Activated naive CD4-positive, alpha-beta T cell treated with anti-CD3 and anti-CD28 coated beads for 36 hours (primary cell): ENCODE measurements at places on chromosomes 1 and 21. TPM values are rescaled to one million over a fixed set of nuclear protein-coding genes. Genes with fewer than 3 reads are reported as not detected.

GRCh38 chr21:42362700-42363099 is 3.6 kb downstream of the TFF1 start:
- DNase-seq: no peak

DNA sequence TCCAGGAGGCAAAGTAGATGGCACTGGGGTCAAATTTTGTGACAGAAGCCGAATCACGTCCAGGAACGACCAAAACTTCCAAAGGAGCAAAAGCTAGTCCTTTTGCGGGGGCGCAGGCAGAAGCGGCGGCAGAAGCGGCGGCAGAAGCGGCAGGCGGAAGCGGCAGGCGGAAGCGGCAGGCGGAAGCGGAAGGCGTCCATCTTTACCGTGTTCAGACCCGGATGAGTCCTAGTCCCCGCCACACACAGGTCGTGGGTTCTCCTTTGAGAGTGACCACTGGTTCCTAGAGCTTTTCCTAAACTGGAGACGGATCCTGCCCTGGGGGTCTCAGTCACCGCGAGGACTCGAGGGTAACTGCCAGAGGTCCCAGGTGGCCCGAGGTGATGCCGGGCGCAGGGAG is 53.6 kb downstream of the POFUT2 start:
- DNase-seq: no peak

GRCh38 chr21:30044447-30045064 is 104.8 kb upstream of the GRIK1 start:
- no peak for DNase-seq

KRTAP6-3 gene
- not detected for total RNA-seq

- no peak for DNase-seq
Measured at GRCh38 chr1:7294636-7295035, 476.5 kb upstream of the VAMP3 start.

KRTAP21-1 gene
- total RNA-seq: not detected

- DNase-seq: no peak
Measured at GRCh38 chr1:85984636-85985035, 171.9 kb downstream of the COL24A1 start.

- no peak for DNase-seq
Measured at GRCh38 chr1:154962156-154962749, 671 bp upstream of the PYGO2 start.

- peak; percentile 89 for DNase-seq
Measured at GRCh38 chr1:55140546-55140983, 74.6 kb downstream of the USP24 start.

DNA sequence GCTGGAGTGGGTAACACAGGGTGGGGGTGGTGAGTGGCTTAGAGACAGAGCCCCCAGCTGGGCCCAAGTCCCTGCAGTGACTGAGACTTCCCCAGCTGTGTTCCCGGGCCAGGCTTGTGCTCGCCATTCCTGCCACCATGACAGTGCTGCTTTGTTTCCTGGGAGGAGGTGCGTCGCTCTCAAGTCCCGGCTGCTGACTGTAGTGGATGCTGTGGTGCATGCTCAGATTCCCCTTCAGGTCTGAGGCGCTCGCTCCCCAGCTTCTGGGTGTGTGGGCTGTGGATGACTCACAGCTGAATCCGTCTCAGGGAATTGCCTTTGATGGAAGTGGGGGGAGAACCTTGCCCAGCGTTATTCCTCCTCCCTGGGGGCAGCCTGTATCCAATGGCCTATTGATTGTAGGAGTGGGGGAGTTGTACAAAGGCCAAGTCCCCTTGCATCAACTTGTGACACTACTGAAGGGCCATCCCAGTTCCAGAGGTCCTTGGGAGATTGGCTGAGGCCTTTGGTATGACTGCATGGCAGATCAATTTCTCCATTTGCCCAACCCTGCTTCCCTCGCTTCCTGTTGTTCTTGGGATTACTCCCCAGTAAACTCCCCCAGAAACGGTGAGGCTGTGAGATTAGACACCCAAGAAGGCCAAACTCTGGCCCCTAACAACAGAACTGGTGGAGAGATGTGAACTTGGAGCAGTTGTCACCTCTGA is 17.8 kb upstream of the POU3F1 start:
- DNase-seq: no peak

LCA5L gene
- not detected for total RNA-seq

LDLRAD1 gene
- not detected for total RNA-seq

RALGPS2 gene
- total RNA-seq: 2.8 TPM

GRCh38 chr1:203186446-203187303 is at the start of gene CHI3L1:
CHI3L1 (minus strand) TSS chr1:203186704; CDS start chr1:203186623, 81 bp downstream.
- no peak for DNase-seq

SLC44A5 gene
- 0.74 TPM for total RNA-seq

MCOLN2 gene
- 8.4 TPM for total RNA-seq

- DNase-seq: no peak
Measured at GRCh38 chr21:25506261-25506660, 101.0 kb downstream of the MRPL39 start.

DNA sequence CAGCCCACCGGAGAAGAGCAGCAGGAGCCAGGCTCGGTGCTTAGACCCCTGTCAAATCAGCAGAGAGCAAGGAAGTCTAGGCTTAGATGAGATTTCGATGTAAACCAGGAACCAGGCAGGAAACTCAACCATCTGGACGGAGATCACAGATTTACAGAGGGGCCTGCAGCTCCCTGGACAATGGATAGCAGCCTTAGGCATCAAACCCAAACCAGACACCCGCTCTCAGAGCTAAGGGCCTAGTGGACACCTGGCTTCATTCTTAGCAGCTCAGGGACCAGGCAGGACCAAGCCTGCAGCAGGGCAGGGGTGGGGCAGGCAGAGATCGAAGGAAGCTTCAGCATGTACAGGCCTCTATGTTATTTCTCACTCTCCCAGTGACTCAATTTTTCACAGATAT is 127.8 kb upstream of the FMN2 start:
- DNase-seq: no peak

- DNase-seq: no peak
Measured at GRCh38 chr1:183444243-183444642, 26.1 kb upstream of the NMNAT2 start.

DNA sequence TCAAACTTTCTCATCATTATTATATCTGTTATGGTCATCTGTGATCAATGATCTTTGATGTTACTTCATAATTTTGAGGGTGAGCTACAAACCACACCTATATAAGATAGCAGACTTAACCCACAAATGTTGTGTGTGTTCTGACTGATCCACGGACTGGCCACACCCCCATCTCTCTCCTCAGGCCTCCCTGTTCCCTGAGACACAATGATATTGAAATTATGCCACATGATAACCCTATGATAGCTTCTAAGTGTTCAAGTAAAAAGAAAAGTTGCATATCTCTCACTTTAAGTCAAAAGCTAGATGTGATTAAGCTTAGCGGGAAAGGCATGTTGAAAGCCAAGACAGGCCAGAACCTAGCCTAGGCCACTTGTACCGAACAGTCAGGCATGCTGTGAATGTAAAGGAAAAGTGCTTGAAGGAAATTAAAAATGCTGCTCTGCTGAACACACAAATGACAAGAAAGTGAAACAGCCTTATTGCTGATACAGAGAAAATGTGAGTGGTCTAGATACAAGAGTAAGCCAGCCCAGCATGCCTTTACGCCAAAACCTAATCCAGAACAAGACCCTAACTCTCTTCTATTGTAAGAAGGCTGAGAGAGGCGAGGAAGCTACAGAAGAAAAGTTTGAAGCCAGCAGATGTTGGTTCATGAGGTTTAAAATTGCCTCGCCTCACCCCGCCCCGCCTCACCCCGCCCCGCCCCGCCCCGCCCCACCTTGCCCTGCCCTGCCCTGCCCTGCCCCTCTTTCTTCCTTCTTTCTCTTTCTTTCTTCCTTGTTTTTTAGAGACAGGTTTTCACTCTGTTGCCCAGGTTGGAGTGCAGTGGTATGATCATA is 16.5 kb downstream of the CTSS start:
- DNase-seq: no peak

GRCh38 chr1:160674415-160674814 is 27.6 kb upstream of the SLAMF1 start:
- peak; percentile 45 for DNase-seq

TNFRSF4 gene
- total RNA-seq: 107 TPM

TAF5L gene
- 10.3 TPM for total RNA-seq

NCF2 gene
- 14.3 TPM for total RNA-seq

- no peak for DNase-seq
Measured at GRCh38 chr1:201307231-201307630, 23.9 kb downstream of the PKP1 start.

ANKRD45 gene
- total RNA-seq: not detected

- DNase-seq: no peak
Measured at GRCh38 chr1:207904391-207904790, 6.5 kb downstream of the CD34 start.

DNA sequence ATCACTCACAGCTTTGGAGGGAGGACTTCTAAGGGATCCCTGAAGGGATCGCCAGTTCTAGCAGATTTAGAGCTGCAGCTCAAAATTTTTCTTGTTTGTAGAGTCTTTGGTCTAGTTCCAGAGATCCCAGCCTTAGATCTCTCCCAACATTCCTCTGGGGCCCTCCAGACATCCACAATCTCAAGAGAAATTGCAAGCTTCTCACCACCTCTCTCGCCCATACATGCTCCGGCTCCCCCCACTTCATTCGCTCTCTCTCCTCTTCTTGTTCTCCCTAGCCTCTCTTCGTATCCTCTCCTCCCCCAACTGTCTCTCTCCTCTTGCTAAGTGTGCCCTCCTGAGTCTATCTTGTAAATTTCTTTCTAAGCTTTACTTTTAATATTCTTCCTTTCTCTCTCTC is 15.1 kb upstream of the TUT4 start:
- no peak for DNase-seq

- no peak for DNase-seq
Measured at GRCh38 chr1:4650481-4650880, 3.9 kb upstream of the AJAP1 start.

- DNase-seq: no peak
Measured at GRCh38 chr1:89763649-89763986, 57.2 kb upstream of the LRRC8D start.

PPM1J gene
- total RNA-seq: 1.0 TPM

GRCh38 chr21:31397515-31397926 is 53.5 kb upstream of the TIAM1 start:
- no peak for DNase-seq

GRCh38 chr1:88188038-88188437 is 496.0 kb upstream of the PKN2 start:
- no peak for DNase-seq

- peak; percentile 58 for DNase-seq
Measured at GRCh38 chr21:31343680-31344480, at the start of gene TIAM1. TIAM1 (minus strand) TSS chr21:31344261; CDS start chr21:31266972, 77,289 bp downstream.

GRCh38 chr21:45256912-45257672 is 30.6 kb downstream of the POFUT2 start:
- DNase-seq: no peak
